ENCODE measurements at places on chromosomes 2 and 18. TPM values are rescaled to one million over a fixed set of nuclear protein-coding genes. Genes with fewer than 3 reads are reported as not detected.
A peak's percentile ranks its signal among the peaks of the same experiment; 100 is the strongest.

GRCh38 chr2:233980955-233981561 lies 63.9 kb downstream of the TRPM8 start:
- H3K4me1 ChIP-seq, result peaks cover 25% of the 10 kb centered on the region
- H3K27me3 ChIP-seq, result no peaks in the 10 kb centered on the region
- no peak overlapping the region for H3K4me3 ChIP-seq
- H3K27ac ChIP-seq, result no peak overlapping the region
- no peak for DNase-seq

SLC9A4 gene
- 0.07 TPM for total RNA-seq

LRRC30 gene
- total RNA-seq, result not detected

GRCh38 chr18:62485684-62486083 lies 37.1 kb upstream of the ZCCHC2 start:
- peaks cover 13% of the 10 kb centered on the region for H3K27me3 ChIP-seq
- H3K4me3 ChIP-seq, result no peak overlapping the region
- peaks cover 11% of the 10 kb centered on the region for H3K4me1 ChIP-seq
- H3K36me3 ChIP-seq, result peaks cover 5% of the 10 kb centered on the region
- peak; percentile 17 for DNase-seq
- H3K27ac ChIP-seq, result no peak overlapping the region

MC5R gene
- not detected for total RNA-seq

LDAH gene
- 26.2 TPM for total RNA-seq

MOGAT1 gene
- total RNA-seq, result not detected

DNA sequence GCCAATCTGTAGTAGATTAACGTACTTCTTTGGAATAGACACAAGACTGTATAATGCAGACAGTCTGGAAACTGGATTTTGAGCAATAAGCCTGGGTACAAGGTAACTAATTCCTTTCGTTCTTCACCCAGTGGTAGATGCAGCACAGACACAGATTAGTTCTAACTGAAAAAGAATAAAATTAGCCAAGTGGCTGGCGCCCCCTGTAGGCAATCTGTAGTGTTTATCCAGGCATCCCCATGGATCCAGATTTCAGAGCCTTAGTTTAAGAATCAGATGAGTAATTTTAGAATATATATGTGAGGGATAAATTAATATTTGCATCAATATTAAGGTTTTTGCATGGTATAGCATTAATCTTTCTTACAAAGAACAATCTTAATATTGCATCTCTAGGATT lies 563.9 kb downstream of the DCC start:
- no peaks in the 10 kb centered on the region for H3K36me3 ChIP-seq
- no peak overlapping the region for H3K4me3 ChIP-seq
- no peaks in the 10 kb centered on the region for H3K27me3 ChIP-seq
- no peak overlapping the region for H3K27ac ChIP-seq

TUBA4A gene
- 226 TPM for total RNA-seq

DNA sequence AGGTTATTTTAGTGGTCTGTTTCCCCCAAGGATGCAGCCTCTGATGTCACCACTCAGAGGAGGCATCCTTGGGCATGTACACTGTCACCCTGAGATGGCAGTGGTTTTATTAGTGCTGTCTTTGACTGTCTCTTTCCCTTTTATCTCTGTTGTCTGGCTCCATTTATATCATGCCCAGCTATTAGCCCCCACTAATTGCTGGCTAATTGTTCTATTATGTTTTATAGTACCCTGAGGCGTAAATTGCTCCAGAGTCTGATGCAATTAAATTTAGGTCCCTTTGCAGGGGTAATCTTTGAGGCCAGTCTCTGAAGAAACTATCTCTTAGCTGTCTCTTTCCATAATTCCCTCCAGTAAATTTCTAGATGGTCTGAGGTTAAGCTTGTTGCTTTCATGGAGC lies 301.0 kb upstream of the KLHL29 start:
- H3K27me3 ChIP-seq, result no peaks in the 10 kb centered on the region
- no peak for DNase-seq
- H3K27ac ChIP-seq, result no peak overlapping the region
- no peaks in the 10 kb centered on the region for H3K4me1 ChIP-seq
- H3K4me3 ChIP-seq, result no peak overlapping the region

CEBPZOS gene
- total RNA-seq, result 43.7 TPM

DNA sequence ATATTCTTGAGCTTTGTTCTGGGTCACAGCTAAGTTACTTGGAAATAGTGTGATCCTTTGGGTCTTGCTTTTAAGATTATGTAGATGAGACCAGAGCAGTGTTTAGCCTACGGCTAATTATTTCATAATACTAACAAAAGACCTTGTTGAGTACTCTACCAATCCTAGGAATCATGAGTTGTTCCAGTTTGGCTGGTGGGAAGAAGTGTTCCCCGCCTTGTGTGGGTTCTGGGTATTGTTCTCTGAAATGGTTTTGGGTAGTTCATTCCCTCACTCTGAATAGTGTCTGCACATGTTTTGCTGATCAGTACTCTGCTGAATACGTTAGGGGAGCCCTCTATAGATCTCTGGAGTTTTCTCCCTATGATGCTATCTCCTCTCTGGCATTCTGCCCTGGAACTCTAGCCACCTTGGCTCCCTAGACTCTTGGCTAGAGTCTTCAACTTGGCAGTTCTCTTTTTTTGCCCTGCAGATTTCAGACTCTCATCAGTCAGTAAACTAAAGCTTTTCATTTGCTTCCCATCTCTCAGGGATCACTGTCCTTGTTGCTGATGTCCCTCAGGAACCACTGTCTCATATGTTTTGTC lies 48.4 kb downstream of the NEMP2 start:
- no peak for DNase-seq
- H3K4me3 ChIP-seq, result no peak overlapping the region
- peaks cover 26% of the 10 kb centered on the region for H3K4me1 ChIP-seq
- peaks cover 59% of the 10 kb centered on the region for H3K36me3 ChIP-seq
- no peak overlapping the region for H3K27ac ChIP-seq

DNA sequence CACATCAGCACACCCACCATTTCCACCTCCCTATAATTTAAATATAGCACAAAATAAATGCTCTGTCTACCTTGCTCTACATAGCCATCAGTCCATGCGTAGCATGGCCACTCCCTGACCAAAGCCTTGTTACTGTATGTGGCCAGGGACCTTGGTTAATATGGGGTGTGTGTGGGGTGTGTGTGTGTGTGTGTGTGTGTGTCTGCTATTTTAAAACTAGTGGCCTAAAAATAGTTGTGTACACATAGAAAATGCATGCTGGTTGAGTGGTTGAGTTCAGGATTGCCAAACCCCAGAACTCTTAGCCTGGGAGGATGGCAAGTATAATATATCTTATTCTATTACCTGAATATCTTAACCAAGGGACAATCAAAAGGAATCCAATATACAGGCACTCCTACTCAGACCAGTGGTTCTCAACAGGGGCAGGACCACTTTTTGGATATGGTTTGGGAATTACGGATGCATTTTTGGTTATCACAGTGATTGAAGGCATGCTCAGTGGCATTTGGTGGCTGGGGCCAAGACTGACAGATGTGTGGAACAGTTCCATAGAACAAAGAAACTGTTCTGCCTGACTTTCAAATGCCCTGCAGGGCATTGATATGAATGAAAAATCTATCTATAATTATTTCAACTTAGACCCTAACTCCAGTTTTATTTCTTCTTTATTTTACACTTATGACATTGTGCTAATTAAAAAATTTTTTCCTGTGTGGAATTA lies 72.3 kb upstream of the PSME4 start:
- H3K4me3 ChIP-seq, result no peak overlapping the region
- H3K4me1 ChIP-seq, result peaks cover 12% of the 10 kb centered on the region
- H3K27ac ChIP-seq, result no peak overlapping the region
- H3K27me3 ChIP-seq, result no peaks in the 10 kb centered on the region
- DNase-seq, result no peak

All from activated CD8-positive, alpha-beta T cell treated with anti-CD3 and anti-CD28 coated beads for 36 hours (primary cell).